ENCODE measurements at places on chromosomes 2 and 18.

DNA sequence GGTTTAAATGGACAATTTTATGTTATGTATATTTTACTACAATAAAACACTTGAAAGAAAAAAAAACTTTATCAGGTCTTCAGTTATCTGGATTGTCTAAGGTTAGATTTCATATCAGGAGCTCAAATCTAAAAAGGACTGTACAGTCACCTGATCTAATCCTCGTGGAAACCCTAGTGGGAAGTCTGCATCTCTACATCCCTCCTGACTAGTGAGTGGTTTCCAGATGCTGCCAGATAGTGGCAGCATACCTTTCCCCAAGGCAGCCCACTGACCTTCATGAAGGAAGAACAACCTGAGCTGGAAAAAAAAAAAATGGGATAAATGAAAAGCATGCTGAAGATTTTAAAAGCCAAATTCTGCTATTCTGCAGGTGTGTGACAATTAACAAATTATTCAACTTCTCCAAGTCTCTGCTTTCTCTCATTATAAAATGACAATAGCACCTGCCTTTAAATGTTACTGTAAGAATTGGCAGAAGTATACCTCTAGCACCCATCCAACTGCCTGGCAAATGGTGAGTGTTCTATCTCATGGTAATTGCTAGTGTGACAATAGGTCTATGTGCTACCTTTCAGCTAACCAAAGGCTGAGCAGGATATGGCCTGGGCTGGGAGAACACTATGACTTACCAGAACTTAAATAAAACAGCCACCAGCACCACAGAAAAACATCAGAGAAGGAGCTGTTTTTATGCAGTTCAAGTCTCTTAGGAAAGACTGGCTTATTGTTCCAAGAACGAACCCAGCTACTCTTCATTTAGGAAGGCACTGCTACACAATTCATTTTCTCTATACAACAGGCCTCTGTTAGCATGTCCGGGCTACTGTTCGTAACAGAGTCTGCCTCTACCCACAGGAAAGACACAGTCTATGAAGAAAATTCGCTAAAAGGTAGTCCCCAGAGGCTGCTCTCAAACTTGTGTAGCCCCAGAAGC, 8.6 kb downstream of the CLASP1 start:
- DNase-seq = no peak

- DNase-seq = peak; percentile 81
Measured at GRCh38 chr2:176128982-176129796, at the start of gene HOXD8. Gene HOXD8 (plus strand): TSS chr2:176129705. CDS start chr2:176130367, 662 bp downstream.

DNA sequence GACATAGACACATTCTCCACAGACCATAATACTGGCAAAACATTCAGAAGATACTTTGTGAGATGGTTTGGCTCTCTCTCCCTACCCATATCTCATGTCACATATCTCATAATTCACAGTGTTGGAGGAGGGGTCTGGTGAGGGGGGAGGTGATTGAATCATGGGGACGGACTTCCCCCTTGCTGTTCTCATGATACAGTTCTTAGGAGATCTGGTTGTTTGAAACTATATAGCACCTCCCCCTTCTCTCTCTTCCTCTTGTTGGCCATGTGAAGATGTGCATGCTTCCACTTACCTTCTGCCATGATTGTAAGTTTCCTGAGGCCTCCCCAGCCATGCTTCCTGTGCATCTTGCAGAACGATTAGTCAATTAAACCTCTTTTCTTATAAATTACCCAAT, 61.1 kb downstream of the HK2 start:
- no peak for DNase-seq

DNA sequence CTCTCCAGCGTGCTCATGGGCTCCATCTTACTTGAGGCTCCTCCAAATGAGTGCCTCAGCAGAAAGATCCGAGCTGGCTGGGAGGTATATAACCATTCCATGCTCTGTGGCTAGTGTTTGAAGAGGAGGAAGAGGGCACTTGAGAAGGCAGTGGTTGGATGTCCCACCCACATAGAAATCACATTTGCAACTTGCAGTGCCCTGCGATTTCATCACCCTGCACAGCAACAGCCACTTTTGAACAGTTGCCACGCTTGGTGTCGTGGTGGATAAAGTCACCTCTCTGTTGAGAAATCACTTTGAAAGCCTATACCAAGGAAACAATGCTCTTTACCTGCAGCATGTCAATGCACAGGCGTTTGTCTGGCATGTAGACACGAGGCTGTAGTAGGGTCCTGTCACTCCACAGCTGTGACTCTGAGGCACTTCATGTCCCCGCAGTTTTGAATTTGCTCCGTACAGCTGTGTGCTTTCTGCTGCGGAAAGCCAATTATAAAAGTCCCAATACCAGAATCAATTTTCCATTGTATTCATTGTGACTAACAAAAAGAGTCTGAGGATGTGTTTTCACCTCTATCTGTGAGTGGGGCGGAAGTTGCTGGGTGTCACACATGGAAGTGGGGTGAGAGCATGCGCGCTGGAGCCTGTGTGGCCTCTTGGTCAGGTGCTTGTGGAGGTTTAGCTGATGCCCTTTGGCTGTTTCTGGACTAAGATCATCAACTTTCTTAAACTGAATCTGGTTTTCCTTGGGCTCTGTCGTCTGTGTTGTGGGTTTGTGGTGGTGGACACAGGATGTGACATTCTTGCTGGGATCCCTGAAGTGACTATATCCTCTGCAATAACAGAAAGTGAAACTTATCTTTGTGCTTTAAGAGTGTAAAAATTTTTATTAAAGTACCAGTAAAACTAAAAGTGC, 2.8 kb downstream of the CNDP2 start:
- no peak for DNase-seq

- no peak for DNase-seq
Measured at GRCh38 chr2:176380341-176380740, 111.1 kb downstream of the MTX2 start.

- no peak for DNase-seq
Measured at GRCh38 chr2:88198308-88198707, 28.2 kb downstream of the THNSL2 start.

Measured in SW480 (cell line).